CD4-positive, alpha-beta T cell treated with Interleukin-2 at 100 ng/mL for 4 hours (primary cell): ENCODE measurements at places on chromosomes 6 and 20.

- no peak for DNase-seq
Measured at GRCh38 chr20:642398-643174, 10.4 kb downstream of the SRXN1 start.

GRCh38 chr20:62624719-62625453 is 17.4 kb upstream of the SLCO4A1 start:
- no peak for DNase-seq

- DNase-seq: peak; percentile 76
Measured at GRCh38 chr20:63495741-63496595, 2.9 kb downstream of the EEF1A2 start.

DNA sequence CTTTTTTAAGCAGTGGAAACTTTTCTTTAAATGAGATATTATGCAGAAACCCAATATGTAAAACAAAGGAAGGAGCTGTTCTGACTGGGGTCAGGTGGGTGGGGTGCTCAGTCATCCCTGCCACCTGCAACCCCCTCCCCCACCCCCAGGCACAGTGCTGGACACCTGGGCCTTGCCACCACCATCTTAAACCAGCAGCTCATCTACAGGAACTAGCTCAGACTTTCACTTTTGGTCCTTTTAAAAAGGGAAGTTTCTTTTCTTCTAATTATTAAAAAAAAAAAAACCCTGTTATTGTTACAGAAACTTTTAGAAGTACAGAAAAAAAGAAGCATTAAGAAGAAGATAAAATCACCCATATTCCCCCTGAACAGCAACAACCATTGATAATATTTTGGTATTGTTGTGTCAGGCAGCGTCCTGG is 37.1 kb downstream of the PPP1R16B start:
- DNase-seq: peak; percentile 54

DNA sequence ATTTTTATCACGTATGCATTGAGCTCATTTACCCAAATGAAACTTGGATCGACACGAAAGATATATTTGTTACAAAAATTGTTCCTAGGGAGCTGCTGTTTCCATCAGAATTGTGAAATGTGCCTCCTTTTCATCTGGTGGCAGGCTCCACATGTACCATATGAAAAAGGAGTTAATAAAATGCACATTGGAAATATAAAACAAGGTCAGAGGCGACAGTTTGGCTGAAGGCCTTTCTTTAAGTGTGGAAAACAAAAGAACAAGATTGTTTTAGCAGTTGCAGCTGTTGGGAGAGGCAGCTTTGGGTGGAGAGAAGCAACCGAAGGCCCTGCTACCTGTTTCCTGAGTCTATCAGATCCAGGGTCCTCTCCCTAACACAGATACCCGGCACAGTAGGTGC is 334.5 kb upstream of the NT5E start:
- DNase-seq: no peak

GRCh38 chr6:169086020-169086419 is 167.6 kb downstream of the THBS2 start:
- DNase-seq: no peak

DNA sequence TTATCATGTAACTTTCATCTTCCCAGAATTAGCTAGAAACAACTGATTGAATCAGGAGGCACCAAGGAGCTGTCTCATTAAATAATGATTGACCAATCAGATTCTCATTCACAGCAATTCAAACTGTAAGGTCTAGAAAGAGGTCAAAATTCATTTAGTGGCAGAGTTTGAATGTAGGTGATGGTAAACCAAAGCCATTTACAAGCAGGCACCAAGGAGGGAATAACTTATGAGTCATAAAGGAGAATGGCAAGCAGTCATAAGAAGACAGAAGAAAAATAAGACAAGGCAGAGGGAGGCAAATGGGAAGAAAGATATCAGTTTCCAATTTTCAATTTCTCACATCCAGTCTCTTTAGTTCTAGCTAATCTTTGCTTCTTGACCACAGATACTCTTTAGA is 52.9 kb upstream of the DEFB112 start:
- no peak for DNase-seq
